ENCODE measurements at places on chromosomes 6 and 20.

DNA sequence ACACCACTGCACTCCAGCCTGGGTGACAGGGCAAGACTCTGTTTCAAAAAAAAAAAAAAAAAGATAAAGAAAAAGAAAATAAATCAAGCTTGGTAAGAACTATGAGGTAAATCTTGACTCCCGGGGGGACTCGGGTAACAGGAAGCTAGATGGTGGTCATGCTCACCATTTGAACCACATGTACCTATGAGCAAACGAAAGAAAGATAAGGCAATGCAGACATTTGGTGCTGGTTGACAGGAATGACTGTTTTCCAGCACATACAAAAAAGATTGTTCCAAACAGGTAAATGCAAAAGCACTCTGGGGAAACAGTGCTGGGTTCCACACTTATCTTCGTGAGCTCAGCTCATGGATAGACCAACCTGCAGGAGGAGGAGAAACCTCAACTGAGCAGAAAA, 22.8 kb upstream of the PTPN1 start:
- no peak for DNase-seq

DNA sequence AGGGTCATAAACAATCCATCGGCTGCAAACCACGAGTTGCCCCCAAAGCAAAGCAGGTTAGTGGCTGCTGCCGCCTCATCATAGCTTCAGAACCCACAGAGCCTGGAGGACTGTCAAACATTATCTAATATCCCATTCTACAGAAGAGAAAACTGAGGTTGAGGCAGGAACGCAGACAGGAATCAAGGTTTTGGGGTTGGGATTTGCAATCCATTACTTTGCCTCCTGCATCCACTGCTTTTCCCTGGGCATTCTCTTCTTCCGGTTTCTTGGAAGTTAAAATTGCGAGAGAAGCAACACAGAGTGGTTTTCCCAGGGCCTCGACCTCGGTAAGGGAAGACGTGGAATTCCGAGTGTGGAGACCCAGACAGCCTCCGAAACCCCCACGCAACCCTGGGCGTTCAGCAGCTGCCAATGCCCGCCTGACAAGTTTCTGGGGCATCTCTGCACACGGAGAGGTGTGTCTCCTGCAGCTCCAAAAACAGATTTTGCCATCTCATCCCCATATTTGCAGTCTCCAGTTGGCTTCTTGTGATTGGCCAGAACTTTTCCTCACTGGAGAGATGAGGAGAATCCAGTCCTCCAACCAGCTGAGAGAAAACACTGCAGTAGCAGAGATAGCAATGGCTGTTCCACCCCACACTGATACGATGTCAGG, 45.5 kb upstream of the SNAP25 start:
- no peak for DNase-seq

- no peak for DNase-seq
Observed at GRCh38 chr6:16582446-16583143, 178.7 kb downstream of the ATXN1 start.

- DNase-seq: no peak
Observed at GRCh38 chr20:48790473-48791003, 37.3 kb downstream of the PREX1 start.

GRCh38 chr6:132962936-132963868, 148.8 kb downstream of the RPS12 start:
- peak; percentile 63 for DNase-seq

GRCh38 chr6:111228094-111228493, 140.8 kb downstream of the SLC16A10 start:
- no peak for DNase-seq

DNA sequence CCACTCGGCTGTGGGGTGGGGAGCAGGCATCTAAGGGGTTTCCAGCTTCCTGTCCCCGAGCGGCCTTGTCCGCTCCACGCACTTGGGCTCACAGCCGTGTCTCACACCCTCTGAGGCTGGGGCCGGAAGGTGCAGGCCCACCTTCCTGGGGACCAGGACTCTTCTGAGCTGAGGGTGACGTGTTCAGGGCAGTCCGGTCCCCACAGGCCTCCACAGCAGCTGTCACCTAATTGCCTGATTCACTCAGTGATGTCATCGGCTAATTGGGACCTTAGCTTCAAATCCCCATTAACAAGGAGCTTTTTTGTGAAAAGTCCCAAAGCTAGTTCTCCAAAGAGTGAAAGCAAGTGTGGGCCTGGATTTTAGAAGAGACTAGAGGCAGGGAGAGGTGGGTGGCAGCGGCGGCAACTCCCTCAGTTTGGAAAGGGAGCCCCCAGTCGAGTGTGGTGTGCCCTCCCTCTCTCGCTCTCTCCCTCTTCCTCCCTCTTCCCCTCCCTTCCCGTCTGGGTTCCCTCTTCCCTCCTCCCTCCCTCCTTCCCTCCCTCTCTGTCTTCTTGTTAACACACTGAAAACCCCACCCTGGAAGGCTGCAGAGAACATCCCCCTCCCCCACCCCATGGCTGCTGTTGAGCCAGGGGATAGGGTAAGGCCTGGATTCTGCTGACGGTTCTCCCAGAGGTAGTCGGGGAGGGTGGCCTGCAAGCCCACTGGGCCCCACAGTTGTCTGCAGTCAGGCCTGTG, 39.0 kb downstream of the MYT1 start:
- no peak for DNase-seq

- DNase-seq: no peak
Observed at GRCh38 chr6:71721642-71722041, 164.7 kb upstream of the RIMS1 start.

GRCh38 chr20:37194621-37195417, 15.5 kb upstream of the MROH8 start:
- no peak for DNase-seq

DNA sequence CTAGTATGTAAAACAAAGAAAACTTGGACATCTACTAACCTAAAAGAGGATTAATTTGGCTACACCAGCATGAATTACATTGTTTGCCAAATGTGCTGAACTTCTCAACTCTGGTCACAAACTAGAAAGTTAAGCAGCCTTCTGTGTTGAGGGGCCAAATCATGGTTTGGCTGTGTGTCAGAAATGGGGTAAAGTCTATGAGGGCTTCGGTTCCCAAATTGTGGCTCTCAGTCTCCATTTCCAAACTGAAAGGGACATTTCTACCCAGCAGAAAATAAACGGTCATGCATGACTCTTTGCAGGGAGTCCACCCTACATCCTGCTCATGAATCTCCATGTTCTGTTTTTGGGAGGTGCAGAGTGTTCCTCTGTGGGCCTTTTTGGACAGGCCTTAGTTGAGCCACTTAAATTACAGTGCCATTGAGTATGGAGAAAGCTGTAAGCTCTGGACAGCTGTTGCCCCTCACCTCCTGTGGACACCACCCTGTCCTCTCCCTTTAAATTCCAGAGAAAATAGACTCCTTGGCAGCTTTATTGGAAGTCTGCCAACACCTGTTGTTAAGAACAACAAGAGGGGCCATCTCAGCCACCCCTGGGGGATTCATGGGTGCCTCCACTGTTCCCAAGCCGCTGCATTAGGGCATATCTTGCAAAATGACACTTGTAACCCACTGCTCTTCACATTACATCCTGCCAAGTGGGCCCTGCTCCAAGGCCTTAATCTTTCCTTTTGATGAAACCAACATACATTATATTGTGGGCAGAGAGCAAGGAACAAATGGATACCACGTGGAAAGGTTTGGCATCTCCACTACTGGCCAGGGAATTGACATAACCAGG, 27.5 kb upstream of the SNRPC start:
- no peak for DNase-seq

- DNase-seq: no peak
Observed at GRCh38 chr20:54514028-54514607, 38.7 kb downstream of the DOK5 start.

GRCh38 chr20:16675001-16675564, 54.7 kb upstream of the SNRPB2 start:
- no peak for DNase-seq

DNA sequence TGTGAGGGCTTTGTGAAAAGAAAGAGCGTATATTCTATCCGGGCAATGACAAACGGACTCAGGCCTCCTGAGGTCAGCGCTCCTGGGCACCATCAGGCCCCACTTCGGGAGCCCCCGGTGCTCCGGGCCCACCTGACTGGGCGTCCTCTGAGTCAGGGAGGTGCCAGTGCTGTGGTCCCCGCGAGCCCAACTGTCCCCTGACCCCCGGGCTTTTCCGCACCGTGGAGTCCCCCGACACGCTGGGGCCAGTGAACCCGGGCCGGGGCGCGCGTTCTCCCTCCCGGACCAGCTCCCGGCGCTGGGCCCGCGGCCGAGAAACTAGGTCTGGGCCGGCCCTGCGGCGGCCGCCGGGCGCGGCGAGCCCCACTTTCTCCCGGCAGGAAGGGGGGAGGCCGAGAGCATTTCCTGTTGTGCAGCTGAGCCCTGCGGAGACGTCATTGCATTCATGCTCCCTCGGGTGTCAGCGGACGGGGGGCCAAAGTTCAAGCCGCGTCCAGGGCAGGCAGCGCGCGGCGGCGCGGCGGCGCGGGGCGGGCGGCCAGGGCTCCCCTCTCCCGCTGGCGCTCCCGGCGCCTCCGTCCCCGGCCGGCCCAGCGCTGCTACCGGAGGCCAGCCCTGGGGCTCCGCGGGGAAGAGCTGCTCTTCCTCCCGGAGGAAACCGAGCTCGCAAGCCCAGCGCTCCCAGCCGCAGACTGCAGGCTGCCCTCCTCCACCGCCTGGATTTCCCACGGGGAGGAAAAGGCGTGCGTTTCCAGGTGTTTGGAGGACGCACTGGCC, 18.3 kb downstream of the HIVEP2 start:
- peak; percentile 83 for DNase-seq

DNA sequence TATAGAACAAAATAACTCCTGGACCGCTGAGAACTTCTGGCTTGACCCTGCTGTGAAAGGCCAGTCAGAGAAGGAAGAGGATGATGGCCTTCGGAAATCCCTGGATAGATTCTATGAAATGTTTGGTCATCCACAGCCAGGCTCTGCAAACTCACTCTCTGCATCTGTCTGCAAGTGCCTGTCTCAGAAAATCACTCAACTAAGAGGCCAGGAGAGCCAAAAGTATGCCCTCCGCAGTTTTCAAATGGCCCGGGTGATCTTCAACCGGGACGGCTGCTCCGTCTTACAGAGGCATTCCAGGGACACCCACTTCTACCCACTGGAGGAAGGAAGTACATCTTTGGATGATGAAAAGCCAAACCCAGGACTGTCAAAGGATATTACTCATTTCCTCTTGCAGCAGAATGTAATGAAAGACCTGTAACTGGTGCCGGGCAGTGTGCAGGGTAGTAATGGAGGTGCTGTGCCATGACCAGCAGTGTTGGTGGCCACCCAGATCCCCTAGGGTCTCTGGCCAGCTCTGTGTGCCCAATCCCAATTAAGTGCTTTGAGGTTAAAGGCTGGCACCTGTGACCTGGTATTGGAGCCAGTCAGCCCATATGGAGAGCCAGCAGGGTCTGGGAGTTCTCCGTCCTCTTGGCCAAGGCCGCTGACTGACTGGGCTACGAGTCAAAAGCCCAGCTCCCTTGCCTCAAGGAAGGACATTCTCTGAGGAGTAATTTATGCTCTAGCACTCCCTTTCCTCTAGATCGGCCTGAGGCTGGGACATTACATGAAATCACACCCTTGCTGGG, 87.1 kb downstream of the TRMT6 start:
- peak; percentile 84 for DNase-seq

GRCh38 chr20:24148372-24148771, 159.8 kb upstream of the GGTLC1 start:
- DNase-seq: peak; percentile 73
